ENCODE measurements at places on chromosomes 3 and 15. TPM values are rescaled to one million over a fixed set of nuclear protein-coding genes. Genes with fewer than 3 reads are reported as not detected.

DNA sequence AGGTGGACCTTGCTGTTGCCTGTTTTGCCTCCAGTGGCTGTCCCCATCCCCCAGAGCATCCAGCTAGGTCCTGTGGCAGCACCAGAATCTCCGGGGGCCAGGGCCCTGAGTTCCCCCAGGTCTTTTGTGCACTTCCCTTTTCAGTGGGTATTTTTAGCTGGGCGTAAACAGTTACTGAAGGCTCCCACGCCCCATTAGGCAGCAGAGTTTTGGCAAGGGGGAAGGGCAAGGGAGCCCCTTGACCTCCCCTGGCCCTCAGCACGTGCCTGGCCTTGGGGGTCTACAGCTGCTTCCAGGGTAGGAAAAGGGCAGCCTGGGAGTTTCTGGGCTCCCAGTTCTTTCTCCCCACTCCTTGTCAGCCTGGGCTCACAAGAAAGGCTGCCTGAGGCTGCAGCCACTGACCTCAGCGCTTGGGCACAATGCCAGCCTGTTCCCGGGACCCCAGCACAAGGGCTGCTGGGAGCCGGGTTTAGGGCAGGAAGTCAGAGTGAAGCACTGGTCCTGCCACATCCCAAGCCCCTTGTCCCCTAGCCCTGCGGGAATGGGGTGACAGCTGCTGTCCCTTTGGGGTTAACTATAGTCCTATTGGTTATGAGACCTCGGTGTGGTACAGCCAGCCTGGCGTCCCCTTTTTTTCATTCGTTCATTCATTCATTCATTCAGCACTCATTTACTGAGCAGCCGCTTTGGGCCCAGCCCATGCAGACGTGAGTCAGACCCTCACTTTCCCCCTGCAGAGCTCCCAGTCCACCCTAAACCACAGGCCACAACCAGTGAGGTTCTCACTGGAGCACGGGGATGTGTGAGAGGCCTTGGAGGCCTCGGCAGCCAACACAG, 8.4 kb downstream of the CSK start:
- peak; percentile 74 for DNase-seq

DNA sequence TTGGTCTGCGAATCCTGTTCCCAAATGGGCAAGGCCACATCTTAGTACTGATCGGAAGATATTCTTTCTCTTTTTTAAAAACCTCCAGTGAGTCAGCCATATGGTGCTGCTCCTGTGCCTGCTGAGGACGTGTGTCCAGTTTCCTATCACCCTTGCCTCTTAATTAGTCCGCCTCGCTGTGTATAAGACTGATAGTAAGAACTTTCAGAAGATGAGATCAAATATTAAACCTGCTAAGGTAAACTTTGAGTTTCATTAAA, 612 bp downstream of the UBA5 start:
- no peak for DNase-seq

- DNase-seq, result no peak
These were observed 326.0 kb upstream of the SGO1 start for GRCh38 chr3:20511863-20512505.

DNA sequence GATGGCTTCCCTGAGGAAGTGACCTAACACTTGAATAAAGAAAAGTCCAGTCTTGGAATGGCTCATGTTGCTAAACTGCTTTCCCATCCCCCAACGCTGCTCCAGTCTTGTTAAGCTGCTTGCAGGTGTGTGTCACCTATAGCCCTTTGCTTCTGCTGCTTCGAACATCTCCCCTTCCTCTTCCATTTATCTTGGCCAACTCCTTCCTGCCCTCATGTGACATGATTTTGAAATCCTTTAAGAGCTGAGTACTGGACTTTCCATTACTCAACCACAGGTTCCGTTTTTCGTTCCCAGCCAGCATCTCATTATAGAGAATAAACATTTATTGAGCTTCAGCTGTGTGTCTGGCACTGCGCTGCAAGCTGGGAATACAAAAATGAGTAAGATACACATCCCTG, 1.7 kb downstream of the ATG7 start:
- no peak for DNase-seq

GRCh38 chr15:48427960-48428547, 96.8 kb downstream of the DUT start:
- DNase-seq, result no peak

DNA sequence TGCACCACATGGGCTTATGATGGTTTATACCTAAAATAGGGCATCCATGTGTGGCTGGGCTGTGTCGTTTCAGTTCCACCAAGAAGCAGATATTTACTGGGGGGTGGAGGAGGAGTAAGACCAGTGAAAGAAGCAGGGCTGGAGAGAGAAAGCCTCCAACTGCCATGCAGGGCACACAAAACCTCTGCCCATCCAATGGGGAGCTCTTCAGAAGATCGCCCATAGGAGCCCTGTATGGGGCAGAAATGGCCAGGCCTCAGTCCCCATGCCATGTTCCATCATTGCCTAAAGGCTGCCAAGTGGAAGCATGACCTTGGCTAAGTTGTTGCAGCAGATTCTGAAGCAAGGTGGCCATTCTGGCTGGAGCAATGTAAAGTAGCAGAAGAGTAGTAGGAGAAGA, 277.0 kb downstream of the MEX3B start:
- DNase-seq, result no peak

DNA sequence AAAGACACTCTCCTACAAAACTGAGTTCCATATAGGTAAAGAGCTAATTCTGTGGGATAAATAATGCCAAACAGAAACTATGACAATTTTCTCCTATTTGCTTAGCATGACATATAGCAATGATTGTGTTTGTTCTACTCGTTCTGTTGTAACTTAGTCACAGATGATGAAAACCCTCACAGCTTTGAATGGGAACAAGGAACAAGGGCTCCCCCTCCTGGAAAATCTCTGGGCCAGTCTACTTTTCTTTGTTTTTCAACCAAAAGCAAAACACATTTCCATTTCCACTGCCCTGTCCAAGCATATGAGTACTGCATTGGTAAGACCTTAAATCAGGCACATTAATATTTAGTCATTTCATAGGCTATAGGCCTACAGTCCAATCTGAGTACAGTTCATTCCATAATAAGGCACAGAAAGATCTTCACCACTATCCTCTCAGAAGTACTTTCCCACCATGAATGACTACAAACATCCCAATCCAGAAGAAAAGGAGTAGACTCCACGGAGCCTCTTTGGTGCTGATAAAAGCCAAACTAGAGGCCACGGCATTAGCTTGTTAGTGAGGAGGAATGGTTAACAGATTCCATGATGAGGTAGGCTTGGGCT, 67.1 kb downstream of the ATP8B4 start:
- DNase-seq, result peak; percentile 23

- DNase-seq, result no peak
These were observed 7.0 kb downstream of the SLC25A38 start for GRCh38 chr3:39390181-39390580.

GRCh38 chr15:70812827-70813364, 41.1 kb downstream of the LARP6 start:
- DNase-seq, result no peak

- no peak for DNase-seq
These were observed 727.8 kb downstream of the NLGN1 start for GRCh38 chr3:174125267-174125824.

DNA sequence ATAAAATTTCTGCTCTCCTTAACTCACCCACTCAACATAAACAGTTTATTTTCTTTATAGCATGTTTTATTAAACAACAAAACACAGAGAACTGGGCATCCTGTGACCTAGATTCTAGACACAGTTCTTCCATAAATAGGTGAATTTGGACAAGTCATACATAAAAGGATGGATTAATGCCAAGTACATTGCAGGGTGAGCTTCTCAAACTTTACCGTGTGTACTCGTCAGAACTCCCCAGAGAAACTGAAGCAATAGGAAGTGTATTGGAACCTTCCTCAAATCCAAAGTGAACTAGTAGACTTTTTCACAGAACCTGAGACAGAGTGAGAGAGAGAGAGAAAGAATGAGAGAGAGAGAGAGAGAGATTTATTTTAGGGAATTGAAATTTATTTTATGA, 139.7 kb downstream of the CD47 start:
- no peak for DNase-seq

DNA sequence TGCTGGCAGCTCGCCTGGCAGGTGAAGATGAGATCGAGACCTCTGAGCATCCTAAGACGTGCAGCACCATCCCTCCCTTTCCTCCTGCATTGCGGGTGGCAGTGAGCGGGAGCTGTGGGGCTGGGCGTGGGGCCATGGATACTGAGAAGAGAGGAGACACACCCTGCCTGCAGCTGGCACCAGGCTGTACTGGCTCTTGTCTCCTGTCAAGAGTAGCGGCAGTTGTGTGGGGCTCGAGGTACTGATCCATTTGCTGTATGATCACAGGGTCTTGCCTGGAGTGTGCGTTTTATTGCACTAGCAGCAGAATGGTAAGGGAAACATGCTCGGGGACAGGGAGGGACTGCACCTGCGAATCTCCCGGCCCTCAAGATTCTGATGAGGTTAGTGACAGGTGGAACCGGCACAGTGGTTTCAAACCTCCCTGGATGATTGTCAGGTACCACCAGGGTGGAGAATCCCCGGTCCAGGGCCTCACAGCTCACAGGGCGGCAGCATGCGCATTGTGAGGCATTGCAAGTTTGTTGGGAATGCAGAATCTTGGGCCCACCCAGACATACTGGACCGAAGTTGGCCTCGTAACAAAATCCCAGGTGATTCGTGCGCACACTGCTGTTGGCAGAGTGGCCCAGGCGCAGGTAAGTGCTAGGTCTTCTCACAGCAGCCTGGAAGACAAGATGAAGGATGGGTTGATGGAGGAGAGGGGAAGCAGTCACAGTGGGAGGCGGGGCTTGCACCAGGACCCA, 14.1 kb downstream of the SYNM start:
- DNase-seq, result no peak

GRCh38 chr3:194235160-194235559, 99.2 kb downstream of the HES1 start:
- DNase-seq, result no peak

GRCh38 chr3:32510075-32510724, 7.5 kb upstream of the CMTM6 start:
- peak; percentile 64 for DNase-seq

DNA sequence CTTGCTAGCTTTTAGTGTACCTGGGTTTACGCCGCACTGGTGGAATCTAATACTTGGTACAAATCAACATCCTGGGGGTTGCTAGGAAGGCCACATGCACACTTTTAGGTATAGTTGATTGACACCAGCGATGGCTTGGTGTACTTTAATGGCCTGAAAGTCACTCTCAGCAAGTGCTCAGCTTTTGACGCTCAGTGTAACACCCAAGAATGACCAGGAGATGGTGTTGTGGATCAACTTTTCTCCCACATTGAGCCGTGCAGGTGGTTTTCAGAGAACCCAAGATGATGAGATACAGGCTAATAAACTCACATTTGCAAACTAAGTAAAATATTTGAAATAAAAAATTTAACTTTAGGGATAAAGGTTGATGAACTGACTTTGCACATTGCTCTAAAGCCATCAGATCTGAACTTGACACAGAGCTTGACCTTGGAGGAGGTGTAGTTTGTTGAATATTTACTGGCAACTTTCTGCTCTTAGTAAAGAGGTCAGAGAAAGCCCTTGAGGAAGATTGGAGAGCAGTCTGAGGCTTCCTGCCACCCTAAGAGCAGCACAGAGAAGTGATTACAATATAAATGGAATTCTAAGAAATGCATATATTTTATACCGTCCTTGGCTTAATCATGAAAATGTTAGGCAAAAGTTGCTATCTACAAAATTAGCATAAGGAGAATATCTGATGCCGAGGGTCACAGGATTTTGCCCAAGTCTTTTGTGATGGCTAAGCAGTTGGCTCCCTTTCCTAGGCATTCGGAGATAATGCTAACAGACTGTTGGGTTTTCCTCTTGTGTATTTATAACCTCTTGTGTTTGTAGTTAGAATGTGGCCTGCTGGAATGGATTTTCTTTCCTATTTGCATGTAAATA, 143.4 kb upstream of the RASGRP1 start:
- peak; percentile 28 for DNase-seq

DNA sequence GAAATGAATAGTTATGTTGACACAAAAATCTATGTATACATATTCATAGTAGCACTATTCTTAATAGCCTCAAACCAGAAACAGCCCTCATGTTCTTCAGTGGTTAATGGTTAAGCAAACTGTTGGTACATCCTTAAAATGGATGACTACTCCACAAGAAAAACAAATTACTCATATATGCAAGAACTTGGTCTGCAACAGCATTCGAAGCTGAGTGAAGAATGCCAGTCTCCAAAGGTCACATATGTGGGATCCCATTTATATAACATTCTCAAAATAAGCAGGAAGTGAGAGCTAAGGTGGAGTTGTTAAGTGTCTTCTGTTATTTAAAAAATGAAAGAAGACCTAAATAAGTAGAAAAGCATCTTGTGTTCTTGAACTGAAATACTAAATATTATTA, 365.7 kb downstream of the GABRG3 start:
- no peak for DNase-seq

DNA sequence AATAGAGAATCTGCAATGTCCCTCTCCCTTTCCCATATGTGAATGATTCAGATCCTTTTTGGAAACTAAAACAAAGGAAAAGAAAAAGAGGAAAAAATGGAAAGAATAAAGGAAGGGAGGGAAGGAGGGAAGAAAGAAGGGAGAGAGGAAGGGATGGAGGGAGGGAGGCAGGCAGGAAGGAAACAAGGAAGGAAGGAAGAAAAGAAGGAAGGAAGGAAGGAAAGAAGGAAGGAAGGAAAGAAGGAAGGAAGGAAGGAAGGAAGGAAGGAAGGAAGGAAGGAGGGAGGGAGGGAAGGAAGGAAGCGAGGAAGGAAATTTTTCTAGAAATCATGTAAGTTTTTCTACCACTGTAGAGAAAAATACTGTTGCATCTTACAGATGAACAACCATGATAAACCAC, 215.0 kb upstream of the CBLB start:
- DNase-seq, result no peak

GRCh38 chr3:146705225-146705624, 100.1 kb upstream of the PLSCR5 start:
- DNase-seq, result no peak

DNA sequence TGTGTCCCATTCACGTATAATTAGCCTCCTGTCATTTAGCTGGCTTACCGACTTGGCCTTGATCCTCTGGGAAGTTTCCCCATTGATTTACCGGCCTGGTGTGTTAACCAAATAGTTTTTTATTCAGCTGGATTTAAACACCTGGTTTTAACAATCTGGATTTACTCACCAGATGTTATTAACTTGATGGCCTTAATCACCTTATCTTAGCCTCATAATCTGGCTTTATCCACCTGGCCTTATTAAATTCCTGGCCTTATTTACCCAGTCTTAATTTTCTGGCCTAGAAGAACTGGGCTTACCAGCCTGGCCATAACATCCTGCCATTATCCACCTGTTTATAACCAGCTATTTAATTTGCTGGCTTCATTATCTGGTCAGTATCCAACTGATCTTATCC, 89.9 kb downstream of the IL12A start:
- DNase-seq, result no peak

DNA sequence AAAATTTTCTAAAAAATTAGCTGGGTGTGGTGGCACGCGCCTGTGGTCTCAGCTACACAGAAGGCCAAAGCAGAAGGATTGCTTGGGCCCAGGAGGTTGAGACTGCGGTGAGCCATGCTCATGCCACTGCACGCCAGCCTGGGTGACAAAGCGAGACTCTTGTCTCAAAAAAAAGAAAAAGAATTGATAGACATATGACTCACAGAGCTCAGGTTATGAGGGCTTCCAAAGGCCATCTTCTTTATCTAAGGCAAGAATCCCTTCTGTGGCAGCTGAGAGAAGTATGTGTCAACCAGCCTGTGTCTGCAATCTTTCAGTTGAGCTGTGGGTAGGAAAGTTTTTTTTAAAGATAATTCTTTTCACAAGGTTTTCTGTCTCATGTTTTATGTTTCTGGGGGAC, 53.9 kb downstream of the MRPS25 start:
- DNase-seq, result peak; percentile 7

The IQCF5 gene
- total RNA-seq, result not detected

The LSMEM2 gene
- total RNA-seq, result 0.26 TPM

The FAH gene
- 74.3 TPM for total RNA-seq

The PPP1R14D gene
- total RNA-seq, result not detected

The RTP1 gene
- not detected for total RNA-seq

The C3orf20 gene
- 1.1 TPM for total RNA-seq

The GOLGA6D gene
- 0.55 TPM for total RNA-seq

All from activated T-cell treated with anti-CD3 and anti-CD28 coated beads, Interleukin-2, amount 50 U/mL, for 72 hours (primary cell).